BJ (cell line): ENCODE measurements at places on chromosomes 13 and 19. TPM values are rescaled to one million over a fixed set of nuclear protein-coding genes. Genes with fewer than 3 reads are reported as not detected.

- DNase-seq = no peak
Measured at GRCh38 chr13:105202354-105202753, 1333.1 kb downstream of the EFNB2 start.

DNA sequence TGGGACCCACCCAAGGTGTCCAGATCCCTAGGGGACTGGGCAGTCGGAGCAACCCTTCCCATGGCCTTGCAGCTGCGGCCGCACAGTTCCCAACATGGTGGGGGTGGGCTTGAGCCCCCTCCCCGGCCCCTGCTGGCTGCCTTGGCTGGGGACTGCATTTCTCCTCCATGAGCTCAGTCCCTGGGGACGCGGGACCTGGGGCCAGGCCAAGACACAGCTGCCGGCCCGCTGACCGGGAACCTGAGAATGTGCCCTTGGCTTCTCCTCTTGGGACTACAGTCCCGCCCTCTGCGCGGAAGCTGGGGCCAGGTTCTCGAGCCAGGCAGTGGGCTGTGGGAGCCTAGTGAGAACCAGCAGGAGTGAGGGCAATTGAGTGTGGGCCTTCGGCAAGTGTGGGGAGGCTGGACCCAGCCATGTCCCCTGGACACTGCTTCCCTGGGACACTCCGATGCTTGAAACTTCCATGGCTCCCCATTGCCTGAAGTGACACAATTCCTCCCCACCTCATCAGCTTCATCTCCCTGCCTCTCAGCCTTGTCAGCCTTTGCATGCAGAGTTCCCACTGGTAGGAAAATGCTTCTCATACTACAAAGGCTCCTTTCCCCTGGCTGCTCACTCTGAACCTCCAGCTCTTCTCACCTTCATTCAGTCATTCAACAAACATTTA is 13.1 kb upstream of the NOTCH3 start:
- DNase-seq = no peak

DNA sequence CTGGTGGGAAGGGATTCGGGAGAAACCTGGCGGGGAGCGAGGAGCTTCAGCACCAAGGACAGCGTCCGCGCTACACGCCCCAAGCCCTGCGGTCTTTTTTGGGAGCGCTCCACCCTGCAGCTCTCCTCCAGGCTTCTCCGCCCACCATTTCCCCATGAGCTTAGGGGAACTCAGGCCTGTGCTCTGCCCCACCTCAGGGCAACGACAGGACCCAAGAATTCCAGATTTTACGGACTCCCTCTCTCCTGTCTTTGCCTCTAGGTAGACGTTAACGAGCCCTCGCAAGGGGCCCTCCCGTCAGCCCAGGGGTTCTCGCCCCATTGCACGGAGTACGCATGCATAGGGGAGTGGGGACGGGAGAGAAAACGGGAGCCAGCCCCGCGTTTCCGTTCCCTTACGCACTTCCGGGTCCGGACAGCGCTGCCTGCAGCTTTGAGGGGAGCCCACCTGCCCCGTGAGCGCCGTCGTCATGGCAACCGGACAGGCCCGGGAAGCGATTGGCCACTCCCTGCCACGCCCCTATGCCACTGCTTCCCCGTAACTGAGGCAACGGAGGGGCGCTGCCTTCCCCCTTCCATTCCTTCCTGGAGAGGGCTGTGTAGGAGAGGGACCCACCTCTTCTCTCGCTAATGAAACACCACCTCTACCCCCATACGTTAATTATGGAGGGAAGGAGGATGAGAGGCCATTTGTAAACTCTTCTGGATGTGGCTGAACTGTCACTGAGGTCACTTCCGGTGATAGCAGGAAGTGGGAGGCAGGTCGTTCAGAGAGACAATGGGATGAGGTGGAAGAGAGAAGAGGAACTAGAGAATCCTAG is 20.8 kb downstream of the NOVA2 start:
- DNase-seq = no peak

DNA sequence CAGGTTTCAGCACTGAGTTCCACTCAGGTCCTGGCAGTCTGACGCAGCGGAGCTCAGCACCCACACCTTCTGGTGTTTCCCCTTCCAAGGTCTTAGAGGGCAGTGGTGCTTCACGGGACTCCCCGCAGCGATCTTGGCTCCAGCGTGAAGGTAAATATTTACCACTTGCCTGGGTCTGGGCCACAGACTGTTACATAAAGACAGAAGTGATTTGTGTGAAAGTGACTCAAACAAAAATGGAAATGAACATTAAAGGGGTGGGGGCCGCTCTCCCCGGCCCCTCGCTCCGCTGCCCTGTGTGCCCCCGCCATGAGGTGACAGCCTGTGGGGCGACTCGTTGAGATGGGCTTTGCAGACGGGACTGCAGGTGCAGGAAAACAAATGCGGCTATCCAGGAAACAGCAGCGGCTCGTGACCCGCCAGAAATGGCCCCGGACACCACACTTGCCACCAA is 55.0 kb downstream of the GGACT start:
- DNase-seq = no peak

DNA sequence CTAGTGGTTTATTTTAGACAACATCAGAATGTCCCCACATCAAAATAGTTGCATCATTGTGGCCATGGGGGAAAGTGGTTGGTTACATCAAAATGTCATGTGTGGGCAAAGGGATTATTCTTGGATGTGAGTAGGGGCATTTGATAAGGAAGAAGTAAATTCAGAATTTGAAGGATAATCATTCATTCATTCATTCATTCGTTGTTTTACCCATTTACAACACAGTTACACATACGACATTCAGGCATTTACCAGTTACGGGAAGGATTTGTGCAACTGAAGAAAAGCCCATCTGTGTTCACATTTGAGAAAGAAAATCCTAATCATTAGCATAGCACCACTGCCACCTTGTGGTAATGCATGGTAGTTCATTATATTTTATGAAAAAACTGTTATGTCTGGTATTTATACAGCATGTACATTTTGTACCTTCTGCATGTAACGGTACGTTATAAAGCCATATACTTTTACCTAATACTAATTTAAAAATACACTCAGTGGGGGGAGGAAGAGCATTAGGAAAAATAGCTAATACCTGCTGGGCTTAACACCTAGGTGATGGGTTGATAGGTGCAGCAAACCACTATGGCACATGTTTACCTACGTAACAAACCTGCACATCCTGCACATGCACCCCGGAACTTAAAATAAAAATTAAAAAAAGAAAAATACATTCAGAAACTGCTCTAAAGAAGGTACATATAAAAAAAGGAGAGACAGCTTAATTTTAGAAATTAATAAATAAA is 62.1 kb downstream of the DGKH start:
- peak; percentile 27 for DNase-seq

DNA sequence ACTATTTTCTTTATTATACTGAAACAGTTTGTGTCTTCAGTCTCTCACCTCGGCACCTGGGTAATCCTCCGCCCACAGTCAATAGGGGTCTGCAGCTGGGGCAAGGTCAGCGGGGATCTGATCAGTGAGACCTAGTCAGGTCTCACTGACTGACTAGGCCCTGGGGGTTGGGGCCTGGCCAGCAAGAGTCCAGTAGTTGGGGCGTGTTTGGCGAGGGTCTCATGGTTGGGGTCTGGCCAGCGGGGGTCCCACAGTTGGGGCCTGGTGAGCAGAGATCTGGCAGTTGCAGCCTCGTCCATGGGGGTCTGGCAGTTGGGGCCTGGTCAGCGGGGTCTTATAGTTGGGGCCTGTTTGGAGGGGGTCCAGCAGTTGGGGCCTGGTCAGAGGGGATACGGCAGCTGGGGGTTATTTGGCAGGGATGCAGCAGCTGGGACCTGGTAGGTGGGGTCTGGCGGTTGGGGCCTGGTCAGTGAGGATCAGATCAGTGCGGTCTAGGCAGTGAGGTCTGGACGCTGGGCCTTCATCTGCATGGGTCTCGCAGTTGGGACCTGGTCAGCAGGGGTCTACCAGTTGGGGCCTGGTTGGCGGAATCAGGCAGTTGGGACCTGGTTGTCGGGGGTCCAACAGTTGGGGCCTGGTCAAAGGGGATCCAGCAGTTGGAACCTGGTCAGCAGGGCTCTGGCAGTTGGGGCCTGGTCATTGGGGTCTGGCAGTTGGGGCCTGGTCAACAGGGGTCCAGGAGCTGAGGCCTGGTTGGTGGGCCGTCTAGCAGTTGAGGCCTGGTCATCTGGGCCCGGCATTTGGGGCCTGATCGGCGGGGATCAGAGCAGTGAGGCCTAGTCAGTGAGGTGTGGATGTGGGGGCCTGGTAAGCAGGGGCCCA is 61.1 kb upstream of the TPM4 start:
- no peak for DNase-seq

DNA sequence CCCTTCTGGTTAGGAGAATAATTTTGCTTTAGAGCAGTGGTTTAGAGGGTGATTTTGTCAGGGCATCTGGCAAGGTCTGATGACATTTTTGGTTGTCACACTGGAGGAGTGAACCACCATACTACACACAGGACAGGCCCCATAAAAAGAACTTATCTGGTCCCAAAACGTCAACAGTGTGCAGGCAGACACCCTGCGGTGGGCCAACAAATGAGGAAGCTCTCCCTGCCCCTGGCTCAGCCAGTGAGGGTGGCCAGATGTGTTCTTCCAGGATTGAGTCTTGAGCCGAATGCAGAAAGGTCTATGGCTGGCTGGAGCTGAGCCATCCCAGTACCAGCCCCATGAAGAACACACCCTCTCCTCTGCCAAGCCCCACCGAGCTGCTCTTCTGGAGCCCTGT is 149.2 kb downstream of the MIPEP start:
- no peak for DNase-seq

DNA sequence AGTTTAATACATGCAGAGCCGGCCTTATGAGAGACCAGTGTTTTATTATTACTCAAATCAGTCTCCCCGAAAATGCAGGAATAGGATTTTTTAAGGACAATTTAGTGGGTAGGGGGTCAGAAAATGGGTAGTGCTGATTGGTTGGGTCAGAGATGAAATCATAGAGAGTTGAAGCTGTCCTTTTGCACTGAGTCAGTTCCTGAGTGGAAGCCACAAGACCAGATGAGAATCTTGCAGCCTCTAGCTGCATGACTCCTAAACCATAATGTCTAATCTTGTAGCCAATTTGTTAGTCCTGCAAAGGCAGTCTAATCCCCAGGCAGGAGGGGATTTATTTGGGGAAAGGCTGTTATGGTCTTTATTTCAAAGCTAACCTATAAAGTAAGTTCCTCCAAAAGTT is 1163.9 kb downstream of the DIAPH3 start:
- no peak for DNase-seq

- peak; percentile 26 for DNase-seq
Measured at GRCh38 chr19:41957838-41958366, 1.2 kb downstream of the RABAC1 start.

DNA sequence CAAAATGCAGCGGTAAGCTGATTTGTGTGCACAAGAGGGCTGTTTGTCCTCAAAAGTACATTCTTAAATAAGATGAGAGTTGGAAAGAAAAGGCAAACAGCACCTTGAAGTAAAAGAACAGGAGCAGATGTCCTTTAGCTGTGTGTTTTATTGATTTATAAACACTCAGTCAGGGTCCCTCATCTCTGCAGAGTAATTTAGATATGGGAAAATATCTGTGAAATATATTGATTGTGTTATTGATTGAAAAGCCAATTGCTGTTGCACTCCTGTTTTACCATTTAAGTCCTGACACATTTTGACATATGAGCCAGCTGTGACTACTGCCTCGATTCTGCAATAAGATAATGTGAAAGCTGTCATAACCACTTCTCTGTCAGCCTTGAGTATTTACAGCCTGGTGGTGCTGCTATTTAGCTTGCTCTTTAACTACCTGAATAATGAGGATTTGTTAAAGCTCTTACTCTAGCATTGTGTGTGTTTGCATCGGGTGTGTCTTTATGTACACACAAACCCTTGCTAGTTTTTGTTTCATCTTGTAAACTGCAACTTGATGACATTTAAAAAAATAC is 550.1 kb downstream of the DACH1 start:
- DNase-seq = no peak

DNA sequence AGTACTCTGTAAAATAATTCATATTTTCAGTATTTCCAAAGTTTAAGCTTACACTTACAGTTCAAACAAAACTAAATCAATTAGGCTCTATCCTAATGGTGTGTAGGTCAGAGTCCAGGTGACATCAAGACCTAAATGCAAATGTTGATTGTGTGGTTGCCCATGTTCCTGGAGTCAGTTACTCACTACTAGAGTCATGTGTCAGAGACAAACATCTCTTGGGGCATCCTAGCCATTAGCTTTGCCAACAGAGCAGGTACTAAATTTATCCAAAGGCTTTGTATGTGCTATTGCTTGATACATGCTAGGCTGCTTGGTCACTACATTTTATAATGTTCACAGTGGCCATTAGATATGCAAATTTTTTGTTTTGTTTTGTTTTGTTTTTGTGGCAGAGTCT is 11.7 kb downstream of the SPRY2 start:
- DNase-seq = no peak

GRCh38 chr19:10565567-10566407 is at the start of gene KRI1:
Gene KRI1, minus strand, starts transcription at chr19:10566010. Its CDS starts 11 bp downstream, at chr19:10565999.
- peak; percentile 84 for DNase-seq

DNA sequence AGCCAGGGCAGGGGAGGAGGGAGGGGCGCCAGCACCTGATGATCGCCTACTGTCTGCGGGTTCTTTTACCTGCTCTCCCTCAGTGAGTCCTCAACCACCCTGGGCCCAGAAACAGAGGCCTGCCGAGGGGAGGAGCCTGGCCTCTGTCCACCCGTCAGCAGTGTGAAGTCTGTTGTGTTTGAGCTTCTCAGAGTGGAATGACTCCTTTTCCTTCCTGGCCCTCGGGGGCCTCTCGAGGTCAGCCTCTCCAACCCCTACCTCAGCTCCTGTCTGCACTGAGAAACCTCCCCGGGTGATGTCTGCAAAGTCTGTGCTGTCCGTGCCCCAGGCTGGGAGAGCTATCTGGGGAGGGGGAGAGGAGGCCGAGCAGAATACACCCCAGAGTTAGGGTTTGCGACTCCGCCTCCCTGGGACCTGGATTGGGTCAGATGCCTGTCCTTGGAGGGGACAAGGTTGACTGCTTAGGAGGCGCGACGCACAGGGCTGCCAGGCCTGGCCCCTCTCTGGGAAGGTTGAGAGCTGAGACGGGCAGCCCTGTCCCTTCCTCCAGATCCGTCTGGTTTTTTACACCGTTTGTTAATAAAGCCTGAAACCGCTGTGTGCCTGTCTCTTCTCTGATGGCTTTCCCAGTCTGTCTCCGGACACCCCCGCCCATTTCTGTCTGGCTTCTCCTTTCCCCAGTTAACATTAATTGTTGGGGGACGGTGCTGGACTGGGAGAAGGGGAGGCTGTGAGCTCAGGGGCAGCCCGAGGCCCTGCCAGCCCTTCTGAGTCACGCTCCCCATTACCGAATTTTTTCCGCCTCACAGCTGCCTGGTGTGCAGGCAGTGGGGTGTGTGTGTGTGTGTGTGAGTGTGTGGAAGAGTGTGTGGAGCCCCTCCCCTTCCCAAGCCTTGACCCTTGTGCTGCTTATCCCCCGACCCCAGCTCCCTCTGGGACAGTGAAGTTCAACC is 989 bp upstream of the SSC5D start:
- DNase-seq = peak; percentile 82

- no peak for DNase-seq
Measured at GRCh38 chr13:27006519-27007161, 165.0 kb downstream of the USP12 start.

The CGB5 gene
- not detected in 2 replicates for polyA plus RNA-seq

The KLK12 gene
- polyA plus RNA-seq = not detected in 2 replicates

The ANGPTL8 gene
- polyA plus RNA-seq = not detected in 2 replicates

The USP12 gene
- polyA plus RNA-seq = 4.4 and 11.3 TPM in 2 replicates

The LILRB1 gene
- polyA plus RNA-seq = not detected in 2 replicates

The ALDH16A1 gene
- 5.9 and 15.0 TPM in 2 replicates for polyA plus RNA-seq

The TINCR gene
- polyA plus RNA-seq = 0.07 and 0.23 TPM in 2 replicates

The C1QTNF9 gene
- not detected in 2 replicates for polyA plus RNA-seq

The PDE4C gene
- polyA plus RNA-seq = 0.06 and 0.12 TPM in 2 replicates

The CAPN12 gene
- polyA plus RNA-seq = 0.34 and 0.75 TPM in 2 replicates

The SIGLEC11 gene
- polyA plus RNA-seq = not detected in 2 replicates

The RFXAP gene
- 1.7 and 3.3 TPM in 2 replicates for polyA plus RNA-seq

The RAB3D gene
- 9.7 and 12.0 TPM in 2 replicates for polyA plus RNA-seq
